ENCODE measurements at places on chromosomes 12 and 14. TPM values are rescaled to one million over a fixed set of nuclear protein-coding genes. Genes with fewer than 3 reads are reported as not detected.

AQP6 gene
- not detected for total RNA-seq

DNA sequence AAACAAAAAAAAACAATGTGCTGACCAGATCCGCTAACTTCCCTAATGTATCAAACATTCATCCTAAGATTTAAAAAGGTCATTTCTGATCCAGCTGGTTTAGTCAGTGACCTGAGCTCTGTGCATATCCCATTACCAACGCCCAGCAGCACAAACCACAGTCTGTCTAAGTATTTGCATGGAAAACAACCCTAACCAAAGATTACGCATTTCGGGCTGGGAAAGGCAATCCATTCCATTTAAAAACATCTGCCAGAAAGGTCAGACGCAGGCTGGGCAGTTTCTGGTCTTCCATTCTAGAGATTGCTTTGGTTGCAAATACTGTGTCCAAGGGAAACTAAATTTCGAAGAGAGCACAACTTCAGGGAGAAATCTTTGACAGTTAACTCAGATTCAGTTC is 234.9 kb downstream of the FLRT2 start:
- DNase-seq = no peak

DNA sequence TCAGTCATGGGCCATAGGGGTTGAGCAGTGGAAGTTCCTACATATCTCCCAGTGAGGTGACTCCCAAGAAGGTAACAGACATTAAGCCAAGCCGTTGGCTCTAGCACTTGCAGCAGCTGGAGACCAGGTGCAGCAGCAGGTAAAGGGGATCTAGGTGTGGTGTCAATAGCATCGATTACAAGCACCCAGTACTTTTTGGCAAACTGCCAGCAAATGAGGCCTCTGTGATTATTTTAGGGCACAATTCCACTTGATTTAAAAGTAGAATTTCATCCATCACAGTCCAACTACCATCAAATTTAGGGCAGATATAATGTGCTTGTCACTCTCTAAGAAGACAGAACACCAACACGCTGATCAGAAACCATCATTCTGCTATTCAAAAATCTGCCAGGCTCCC is 224.1 kb upstream of the EGLN3 start:
- DNase-seq = no peak

- no peak for DNase-seq
These were observed 32.9 kb downstream of the SETD3 start for GRCh38 chr14:99447739-99448138.

DNA sequence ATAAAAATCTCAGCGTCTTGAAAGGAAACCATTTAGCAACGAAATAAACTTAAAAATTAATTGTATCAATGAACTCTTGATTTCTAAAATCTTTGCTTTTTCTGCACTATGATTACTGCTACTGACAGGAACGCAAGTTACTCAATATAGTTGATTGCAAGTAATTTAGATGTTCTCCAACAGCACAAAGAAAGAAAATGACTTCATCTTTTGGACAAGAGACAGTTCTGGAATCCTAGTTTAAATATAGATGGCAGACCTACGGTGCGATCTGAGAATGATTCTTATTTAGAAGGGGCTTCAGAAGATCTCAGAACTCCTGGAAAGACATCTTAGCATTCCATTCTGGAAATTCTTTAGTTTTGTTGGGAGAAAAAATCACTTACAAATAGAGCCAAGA is 1.4 kb upstream of the SUDS3 start:
- no peak for DNase-seq

GRCh38 chr14:37464192-37464858 is 130.7 kb downstream of the FOXA1 start:
- no peak for DNase-seq

DNA sequence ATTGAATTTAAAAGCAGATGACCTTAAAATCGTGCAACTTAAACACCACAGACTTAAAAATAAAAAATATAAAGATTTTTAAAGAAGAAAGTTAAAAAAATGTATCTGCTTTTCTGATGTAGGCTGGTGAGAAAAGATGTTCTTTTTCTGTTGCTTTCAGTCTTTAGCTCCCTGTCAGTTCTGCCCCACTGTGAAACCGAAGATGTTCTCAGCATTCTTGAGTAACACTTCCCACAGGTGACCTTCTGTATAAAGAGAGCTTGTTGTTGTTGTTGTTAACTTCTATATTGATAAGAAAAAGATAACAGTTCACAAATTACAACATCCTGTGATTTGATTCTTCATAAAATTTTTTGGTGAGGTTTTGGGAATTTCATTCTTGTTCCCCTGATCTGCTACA is 377.9 kb upstream of the RGS6 start:
- DNase-seq = no peak

Data from lung microvascular endothelial cell (primary cell).